ENCODE measurements at places on chromosomes 3 and 15.

- no peak for DNase-seq
These were observed 630 bp downstream of the KIF15 start for GRCh38 chr3:44762170-44762677.

DNA sequence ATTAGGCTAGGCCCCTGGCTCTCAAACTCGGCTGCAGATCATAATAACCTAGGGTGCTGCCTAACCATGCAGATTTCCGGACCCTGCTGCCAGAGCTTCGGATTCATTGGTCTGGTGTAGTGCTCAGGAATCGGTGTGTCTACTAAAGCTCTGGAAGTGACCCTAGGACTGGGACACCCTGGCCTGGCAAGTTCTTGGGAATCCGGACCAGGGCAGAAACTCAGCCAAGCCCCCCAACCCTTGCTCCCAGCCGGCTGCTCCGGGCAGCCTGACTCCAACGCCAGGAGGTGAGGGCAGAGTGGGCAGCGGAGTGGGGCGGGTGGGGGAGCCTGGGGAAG, 23.0 kb downstream of the IGDCC3 start:
- DNase-seq = no peak

- no peak for DNase-seq
These were observed 362.2 kb upstream of the SLCO3A1 start for GRCh38 chr15:91491101-91491950.

DNA sequence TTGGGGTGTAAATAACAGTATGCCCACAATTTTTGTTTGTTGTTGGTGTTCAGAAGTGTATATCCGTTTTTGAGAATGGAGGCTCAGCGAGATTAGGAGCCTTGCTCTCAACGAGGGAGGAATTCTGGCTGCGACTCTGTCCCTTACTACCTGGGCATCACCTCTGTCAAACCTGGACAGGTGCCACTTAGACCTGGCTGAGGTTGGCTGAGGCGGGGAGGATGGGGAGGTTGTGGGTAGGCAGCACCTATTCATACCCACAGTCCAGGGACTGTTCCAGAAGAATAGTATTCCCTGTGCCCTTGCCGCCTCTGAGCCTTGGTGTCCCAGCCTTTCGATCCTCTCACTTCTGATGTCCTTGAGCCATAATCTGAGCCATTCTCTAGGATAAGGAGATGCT, 99.9 kb downstream of the LINGO1 start:
- DNase-seq = no peak

DNA sequence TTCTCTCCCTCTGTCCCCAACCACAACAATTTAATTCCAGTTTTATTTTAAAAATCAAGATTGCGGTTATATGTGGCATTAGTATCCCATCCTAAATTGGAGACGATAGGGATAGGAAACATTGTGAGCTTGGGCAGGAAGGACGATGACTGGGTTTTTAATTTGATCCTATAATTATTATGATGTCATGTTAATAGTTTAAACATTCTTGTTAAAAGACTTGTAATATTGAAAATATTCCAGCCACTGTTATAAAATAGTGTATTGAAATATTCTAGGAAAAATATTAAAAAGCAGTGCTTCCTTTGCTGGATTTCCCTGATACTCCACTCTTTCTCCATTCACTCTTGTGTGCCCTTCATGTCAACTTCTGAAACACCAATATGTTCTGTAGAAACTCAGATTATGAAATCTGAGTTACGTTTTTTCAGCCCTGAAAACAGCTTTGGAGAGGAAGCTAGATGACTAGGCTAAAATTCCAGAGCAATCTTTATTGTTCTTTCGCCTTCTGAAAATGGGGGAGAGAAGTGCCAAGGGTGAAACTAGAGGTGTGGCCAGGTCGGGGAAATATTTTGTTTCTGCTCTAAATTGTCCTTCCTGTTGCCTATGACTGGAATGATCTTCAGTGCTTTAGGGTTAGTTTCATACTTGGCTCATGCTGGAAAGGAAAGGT, 46.1 kb upstream of the MAP3K13 start:
- no peak for DNase-seq

DNA sequence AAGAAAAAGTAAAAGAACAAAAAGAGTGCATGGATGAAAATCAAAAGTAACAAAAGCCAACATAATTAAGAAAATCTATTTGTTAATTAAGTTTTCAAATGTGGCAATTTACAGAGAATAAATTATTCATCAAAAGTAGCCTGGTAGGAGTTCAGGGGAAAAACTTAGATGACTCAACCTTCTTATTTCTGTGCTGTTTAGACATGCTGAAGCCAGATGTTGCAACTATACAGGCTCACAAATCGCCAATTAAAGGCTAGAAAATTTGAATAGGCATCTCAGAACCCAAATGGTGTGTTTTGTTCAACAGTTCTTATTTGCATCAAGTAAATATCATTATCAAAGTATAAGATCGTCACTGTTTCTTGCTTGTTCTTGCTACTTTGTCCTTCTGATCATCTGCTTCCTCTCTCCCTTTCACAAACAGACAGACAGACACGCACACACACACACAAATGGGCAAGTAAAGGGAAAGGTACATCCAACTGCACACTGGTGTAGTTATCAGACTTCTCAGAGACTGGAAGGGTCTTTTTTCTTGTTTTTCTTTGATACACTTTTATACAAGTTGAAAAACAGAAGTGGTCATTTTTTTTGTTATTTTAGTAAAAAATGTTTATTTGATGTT, 572.2 kb downstream of the MECOM start:
- DNase-seq = no peak

GRCh38 chr3:184788751-184789150, 23.2 kb upstream of the VPS8 start:
- DNase-seq = no peak

DNA sequence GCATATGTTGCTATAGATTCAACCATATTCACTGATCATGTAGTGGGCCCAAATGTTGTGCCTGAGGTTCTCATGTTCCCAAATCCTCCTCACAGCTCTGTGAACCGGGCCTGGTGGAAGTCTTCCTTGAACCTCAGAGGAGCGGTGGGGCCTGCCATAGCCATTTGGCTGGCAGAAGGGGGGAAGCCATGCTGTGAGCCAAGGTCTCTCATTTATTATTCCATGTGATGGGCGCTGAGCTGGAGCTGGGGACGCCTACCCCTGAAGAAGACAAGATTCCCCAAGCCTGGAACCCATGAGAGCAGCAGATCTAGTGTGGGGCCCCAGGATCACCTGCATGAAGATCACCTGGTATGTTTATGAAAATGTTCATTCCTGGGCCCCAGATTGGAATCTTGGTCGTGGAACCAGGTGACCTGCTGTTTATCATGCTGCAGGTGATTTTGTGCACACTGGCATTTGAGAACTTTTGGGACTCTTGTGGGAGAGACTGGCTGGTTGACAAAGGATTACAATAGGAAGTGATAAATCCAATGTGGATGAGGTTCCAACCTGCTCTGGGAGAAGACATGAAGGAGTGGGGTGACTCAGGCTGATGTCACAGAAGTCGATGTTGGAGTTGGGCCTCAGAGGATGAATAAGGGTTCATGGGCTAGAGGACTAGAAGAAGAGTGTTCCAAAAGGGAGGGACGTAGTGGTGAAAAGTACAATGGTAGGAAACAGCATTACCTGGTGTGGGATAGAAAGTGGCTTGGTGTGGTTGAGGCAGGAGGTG, 102.1 kb downstream of the ASB7 start:
- no peak for DNase-seq

DNA sequence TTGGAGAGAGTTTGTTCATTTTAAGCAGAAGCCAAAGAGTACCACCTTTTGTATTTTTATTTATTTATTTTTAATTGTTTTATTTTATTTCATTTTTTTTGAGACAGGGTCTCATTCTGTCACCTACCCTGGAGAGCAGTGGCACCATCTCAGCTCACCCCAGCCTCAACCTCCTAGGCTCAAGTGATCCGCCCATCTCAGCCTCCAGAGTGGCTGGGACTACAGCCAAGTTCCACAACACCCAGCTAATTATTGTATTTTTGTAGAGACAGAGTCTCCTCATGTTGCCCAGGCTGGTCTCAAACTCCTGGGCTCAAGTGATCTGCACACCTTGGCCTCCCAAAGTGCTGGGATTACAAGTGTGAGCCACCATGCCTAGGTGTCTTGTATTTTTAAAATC, 9.6 kb downstream of the CCR8 start:
- DNase-seq = no peak

- no peak for DNase-seq
These were observed 344.2 kb upstream of the PPP2R3A start for GRCh38 chr3:135621184-135621920.

GRCh38 chr15:80776420-80777045, 2.6 kb upstream of the CEMIP start:
- DNase-seq = peak; percentile 81

DNA sequence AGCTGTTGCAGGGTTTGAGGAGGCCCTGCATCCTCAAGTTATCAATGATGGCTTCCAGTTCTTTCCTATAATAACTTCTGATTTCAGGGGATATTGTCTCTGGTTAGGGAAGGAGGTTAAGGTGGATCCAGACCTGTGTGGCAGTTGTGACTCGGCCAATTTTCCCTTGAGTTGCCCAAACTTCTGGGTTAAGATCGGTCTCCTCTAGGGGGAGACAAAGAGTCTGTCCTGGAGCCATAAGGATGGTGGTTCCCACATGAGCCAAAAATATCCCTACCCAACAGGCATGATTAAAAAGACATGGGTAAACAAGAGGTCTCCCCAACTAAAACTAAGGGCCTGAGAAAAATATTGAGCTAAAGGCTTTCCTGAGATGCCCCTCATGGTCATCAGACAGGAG, 227.5 kb upstream of the MDFIC2 start:
- no peak for DNase-seq

DNA sequence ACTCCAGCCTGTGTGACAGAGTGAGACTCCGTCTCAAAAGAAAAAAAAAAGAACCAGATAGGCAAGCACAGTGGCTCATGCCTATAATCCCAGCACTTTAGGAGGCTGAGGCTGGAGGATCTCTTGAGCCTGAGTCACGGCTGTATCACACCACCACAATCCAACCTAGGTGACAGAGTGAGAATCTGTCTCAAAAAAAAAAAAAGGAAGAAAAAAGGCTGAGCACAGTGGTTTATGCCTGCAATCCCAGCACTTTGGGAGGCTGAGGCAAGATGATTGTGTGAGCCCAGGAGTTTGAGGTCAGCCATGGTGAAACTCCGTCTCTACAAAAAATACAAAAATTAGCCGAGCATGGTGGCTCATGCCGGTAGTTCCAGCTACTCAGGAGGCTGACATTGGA, 5.6 kb upstream of the NICN1 start:
- no peak for DNase-seq

GRCh38 chr15:35061161-35061824, 23.8 kb downstream of the NANOGP8 start:
- DNase-seq = no peak

- no peak for DNase-seq
These were observed 91.8 kb downstream of the TOP2B start for GRCh38 chr3:25572919-25573385.

- no peak for DNase-seq
These were observed 366.2 kb upstream of the DPH6 start for GRCh38 chr15:35912196-35912595.

GRCh38 chr3:185733980-185734724, 90.7 kb downstream of the IGF2BP2 start:
- DNase-seq = no peak

DNA sequence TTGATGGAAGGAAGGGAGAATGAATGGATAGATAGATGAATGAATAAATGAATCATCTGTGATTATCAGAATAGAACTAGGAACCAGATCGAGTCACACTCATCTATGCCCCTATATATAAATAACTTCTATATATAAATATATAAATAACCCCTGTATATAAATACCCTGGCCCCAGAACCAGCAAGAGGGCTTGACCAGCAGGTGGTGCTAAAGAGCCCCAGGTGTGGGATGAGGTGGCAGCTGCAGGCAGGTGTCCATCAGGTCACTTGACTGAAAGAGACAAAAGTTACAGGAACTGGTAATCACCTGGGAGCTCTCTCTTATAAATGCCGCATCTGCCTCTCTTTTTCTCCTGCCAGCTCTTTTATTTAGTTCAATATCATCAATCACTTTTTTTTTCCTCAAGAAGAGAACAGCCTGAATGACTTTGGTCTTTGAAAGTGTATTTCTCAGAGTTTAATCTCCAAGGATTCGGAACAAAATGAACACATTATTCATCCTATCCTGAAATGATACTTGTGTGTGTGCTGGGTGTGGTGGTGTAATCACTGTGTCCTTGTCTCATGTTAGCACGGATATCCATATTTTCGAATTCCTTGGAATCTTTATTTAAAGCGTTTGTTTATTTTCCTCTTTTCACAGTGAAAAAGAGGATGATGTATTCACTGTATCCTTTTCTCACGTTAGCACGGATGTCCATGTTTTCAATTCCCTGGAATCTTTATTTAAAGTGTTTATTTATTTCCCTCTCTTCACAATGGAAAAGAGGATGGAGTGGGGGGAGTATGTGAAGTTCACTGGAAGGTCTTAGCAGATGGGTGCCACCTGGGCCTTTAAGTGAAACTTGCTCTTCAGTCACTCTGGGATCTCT, 35.4 kb upstream of the ATG7 start:
- peak; percentile 68 for DNase-seq

- DNase-seq = no peak
These were observed 87.0 kb downstream of the CD200R1L start for GRCh38 chr3:112759681-112760080.

DNA sequence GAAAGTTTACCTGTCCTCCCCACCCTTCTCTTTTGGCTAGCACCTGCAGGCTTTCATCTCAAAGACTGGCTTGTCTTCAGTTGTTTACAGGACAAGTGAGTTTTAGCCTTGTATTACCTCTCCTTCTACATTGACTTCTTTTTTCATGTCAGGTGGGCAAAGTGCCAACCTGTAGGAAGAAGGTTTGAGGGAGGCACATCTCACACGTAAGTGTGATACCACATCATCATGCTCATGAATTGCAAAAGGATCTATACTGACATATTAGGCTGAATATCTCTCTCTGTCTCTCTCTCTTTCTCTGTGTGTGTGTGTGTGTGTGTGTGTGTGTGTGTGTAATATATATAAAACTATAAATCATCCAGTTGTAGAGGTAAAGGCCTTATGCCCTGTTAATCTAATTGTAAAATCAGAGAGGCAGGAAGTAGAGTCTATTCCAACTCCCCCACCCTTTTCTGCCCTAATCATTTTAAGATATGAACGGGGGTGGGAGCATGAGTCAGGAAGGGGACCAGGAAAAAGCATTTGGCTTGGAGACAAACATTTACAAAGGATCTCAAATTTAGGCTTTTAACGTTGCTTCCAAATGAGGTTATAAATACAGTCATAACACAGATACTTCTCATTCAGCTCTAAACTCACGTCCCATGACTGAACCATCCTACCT, 107.0 kb upstream of the PFN2 start:
- no peak for DNase-seq

GRCh38 chr15:78923480-78924360, 21.1 kb downstream of the CTSH start:
- DNase-seq = no peak
